T-helper 22 cell (primary cell): ENCODE measurements at places on chromosomes 3 and 15.

GRCh38 chr15:46442184-46442583 lies 807.4 kb downstream of the SQOR start:
- no peak for DNase-seq

DNA sequence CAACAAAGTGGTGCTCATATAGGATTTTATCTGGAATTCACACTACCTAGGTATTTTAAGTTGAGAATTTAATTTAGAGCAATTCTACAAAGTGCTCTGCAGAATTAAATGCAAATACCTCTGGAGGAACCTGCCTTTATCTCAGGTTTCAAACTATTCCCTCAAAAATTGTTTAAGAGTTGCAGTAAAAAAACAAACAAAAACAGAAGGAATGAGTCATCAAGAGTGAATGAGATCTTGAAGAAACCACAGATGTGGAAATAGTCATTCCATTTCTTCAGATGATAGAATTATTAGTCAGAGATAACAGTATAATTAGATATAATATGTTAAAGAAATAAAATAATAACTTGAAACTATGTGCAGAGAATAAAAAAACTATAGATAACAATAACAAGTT lies 80.8 kb upstream of the SCN5A start:
- DNase-seq = no peak

DNA sequence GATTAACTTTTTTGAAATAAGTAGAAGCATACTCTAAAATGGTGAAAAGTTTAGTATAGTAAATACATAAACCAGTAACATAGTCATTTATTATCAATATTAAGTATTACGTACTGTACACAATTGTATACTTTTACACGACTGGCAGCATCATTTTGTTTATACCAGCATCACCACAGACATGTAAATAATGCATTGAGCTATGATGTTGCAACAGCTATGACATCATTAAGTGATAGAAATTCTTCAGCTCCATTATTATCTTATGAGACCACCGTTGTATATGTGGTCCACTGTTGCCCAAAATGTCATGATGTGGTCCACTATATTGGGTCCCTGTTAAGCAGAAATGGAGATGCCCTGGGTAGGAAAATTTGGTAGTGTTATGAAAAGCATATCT lies 51.3 kb downstream of the DRD3 start:
- DNase-seq = no peak

- DNase-seq = no peak
Observed at GRCh38 chr15:73568564-73569280, 64.5 kb downstream of the NPTN start.

GRCh38 chr3:1091286-1091685 lies 1.5 kb upstream of the CNTN6 start:
- DNase-seq = no peak

- DNase-seq = no peak
Observed at GRCh38 chr3:154864947-154865346, 215.2 kb upstream of the MME start.

DNA sequence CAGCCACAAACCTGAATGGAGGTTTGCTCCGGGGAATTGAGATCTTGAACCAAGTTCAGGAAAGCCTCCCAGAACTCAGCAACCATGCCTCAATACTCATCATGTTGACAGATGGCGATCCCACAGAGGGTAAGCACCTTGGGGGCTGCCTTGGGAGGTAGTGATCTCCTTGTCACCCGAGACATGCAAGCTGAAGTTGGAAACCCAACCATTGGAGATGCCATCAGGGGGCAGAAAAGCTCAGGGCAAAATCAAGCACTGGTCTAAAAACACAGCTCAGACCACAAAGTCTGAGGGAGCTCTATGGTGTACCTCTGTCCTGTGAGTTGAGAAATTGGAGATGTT lies 5.8 kb downstream of the ITIH1 start:
- DNase-seq = no peak

GRCh38 chr3:36124118-36124796 lies 256.0 kb upstream of the STAC start:
- no peak for DNase-seq

DNA sequence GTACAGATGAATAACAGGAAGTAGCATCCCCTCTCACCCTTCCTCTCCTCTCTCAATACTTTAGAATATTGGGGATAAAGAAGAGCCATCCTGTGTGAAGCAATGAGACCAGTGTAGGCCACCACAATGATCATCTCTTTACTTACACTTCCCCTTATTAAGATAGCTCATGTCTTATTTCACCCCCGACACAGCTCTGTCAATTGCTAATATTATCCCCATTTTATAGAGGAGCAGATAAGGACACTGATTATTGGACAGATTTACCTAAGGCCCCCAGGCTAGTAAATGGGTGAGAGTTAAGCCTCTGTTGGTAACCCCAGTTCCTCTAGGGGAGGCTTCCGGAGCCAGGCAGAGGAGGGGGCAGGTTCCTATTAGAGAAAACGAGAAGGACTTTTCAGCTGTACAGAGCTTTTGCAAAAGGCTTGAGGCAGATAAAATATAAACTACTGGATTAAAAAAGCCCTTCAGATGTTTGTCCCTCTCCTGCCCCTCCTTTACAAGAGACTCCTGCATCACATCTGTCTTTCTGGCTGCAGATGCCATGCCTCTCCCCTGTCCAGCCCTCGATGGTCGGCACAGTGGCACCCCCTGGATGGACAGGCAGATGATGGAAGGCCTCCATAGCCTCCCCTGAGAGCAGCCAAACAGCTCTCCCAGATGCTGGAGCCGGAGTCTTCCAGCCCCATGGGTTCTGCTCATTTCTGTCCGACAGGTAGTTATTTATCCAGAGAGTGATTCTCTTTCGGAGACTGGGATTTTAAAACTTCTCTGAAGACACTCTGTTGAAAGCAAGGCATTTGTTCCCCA lies 49.4 kb upstream of the LCTL start:
- DNase-seq = no peak
